Thoracic aorta (tissue), 2 donors: ENCODE measurements at places on chromosomes 5 and 9. TPM values are rescaled to one million over a fixed set of nuclear protein-coding genes. Genes with fewer than 3 reads are reported as not detected.

The MPDZ gene
- total RNA-seq: 61.2 TPM

DNA sequence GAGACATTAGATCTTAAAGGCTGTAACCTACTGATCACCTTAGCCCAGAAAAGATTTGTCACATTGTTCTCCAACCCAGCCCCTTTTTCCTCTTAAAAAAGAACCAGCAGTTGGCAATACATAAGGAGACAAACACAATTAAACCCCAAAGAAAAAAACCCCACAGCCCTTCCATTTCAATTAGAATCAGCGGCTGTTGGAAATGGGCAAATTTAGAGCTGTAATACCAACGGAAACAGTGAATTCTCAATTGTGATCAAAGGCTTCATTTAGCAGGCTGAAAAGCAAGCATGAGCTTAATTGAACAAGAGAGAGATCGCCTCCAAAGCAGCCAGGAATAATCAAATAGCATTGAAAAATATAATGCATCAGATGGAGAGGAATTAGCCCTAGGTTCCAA lies 153.6 kb downstream of the FAM114A2 start:
- no peak for DNase-seq

- no peak for DNase-seq
Measured at GRCh38 chr9:36263683-36264082, 5.4 kb upstream of the GNE start.

The NPR3 gene
- total RNA-seq: 34.3 TPM

DNA sequence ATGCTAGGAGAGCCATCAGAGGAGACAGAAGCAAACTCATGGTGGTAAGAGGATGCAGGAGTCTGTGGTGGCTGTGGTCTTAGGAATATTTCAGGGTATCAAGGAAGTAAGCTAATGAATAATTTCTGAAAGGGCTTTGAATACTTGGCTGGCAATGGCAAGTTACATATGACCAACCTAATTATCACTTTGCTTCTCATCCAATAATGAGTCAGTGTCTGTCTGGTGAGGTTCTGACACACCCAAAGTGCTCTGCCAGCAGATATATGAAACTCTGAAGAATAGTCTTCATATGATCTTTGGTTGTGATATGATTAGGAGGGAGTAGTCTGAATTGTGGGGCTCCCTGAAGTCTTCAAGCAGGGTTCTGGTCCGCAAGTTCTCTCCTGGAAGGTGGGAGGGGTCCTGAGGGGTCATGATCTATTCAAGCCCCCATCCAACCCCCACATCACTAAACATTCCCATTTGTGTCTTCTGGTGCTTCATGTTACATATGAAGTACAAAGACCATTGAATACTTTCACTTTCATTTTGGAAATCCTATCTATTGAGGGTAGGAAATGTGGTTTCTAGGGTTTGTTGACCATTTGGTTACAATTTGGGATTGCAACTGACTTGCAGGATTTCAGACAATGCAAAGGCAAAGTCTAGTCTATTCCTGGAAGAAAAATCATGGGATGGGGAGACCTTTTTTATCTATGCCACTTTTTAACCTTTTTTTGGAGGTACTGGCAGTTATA lies 199.9 kb upstream of the CDKN2B start:
- no peak for DNase-seq
